ENCODE measurements at places on chromosomes 16 and 17. TPM values are rescaled to one million over a fixed set of nuclear protein-coding genes. Genes with fewer than 3 reads are reported as not detected.

The JPH3 gene
- total RNA-seq: 0.65 TPM

DNA sequence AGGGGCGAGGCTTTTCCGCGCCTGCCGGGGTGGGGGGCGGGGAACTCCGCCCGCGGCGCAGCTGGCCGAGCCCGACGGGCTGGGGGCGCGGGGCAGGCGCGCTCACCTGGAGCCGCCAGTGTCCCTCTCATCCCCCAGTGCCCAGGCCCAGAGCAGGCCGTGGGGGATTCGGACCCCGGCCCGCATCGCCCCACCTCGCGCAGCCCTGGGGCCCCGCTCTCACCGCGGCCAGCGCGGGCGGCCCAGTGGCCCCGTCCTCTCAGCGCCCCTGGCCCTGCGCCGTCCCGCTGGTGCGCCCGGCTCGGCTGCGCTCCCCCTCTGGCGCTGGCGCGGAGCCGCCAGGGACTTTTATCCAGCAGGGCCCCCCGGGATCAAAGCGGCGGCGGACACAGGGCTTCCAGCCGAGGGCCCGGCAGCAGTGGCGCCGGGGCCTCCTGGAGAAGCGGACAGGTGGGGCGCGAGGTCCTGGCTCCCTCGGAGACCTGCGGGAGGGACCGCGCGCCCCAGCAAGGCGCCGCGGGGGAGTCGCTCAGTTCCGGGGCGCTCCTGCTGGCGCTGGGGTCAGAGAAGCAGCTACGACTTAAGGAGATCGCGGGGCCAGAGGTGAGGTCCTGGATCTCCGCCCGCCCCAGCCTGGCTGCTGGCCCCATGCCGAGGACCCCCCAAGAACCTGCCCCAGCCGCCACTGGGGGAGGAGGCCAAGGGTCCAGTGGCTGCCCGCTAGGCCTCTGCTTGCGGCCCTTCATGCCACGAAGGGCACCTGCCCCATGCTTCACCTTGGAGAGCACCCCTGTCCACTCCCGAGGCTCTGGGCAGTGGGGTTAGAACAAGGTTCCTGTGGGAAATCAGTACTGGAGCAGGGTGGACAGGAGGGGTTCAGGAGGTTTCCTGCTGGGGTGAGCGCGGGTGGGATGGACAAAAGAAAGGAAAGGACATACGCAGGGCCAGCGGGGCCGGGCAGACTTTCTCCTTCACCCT, 823 bp upstream of the NOTUM start:
- no peak for DNase-seq

The LGALS9B gene
- not detected for total RNA-seq

- no peak for DNase-seq
These were observed 15.7 kb downstream of the CARHSP1 start for GRCh38 chr16:8853150-8853549.

- DNase-seq: no peak
These were observed 62.1 kb downstream of the PRKCA start for GRCh38 chr17:66364508-66364907.

GRCh38 chr16:1752853-1753252, 18.5 kb downstream of the NME3 start:
- DNase-seq: no peak

DNA sequence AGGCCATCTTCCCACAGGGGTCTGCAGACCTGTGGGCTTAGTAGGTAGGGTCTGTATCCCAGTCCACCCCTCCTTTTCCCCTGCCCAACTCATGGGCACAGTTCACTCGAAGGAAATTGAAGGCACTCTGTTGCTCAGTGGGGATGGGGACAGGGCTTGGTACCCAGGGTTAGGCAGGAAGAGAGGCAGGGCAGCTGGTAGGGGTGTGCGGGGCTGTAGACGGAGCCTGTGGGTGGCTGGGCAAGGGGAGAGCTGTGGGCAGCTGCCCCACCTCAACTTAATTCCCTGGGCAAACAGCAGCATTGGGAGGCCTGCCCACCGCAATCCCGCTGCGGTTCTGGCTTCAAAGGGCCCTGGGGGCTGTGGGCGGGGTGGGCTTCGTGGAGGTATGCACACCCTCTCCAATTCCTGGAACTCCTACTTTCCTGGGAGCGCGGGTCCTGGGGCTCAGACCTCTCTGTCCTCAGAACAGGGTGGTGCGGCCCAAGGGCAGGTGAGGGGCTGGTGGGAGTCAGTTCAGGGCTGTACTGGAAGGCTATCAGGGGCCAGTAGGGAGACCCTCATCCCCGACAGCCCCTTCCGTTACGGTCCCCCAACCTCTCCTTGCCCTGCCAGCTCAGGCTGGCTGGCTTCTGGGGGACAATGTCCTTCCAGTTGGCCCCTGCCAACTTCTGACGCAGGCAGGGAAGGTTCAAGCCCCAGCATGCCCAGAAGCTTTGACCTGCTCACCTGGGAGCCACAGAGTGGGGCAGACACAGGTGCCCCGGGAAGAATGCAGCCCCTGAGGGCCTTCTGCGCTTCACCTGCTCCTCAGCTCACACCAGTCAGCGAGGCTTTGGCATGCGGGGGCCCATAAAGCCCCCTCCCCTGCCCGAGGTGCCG, 9.1 kb downstream of the FOXJ1 start:
- DNase-seq: no peak

The CTRB1 gene
- total RNA-seq: not detected

DNA sequence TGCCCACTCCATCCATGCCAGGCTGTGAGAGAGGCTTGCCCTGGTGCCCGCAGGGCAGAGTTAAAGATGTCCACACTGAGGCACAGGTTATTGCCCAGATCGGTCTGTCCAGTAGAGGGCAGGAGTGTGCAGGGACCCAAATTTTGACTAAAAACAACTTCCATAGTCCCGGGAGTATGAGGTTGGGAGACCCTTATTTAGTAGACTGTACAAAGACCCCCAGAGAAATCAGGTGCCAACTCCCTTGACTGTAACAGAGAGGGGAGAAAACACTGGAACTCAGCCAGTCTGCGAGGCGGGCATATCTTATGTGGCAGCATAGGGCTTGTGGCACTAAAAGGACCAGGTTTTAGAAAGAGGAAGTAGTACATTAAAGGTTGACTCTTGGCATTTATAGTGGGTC, 43.4 kb downstream of the HNF1B start:
- peak; percentile 46 for DNase-seq

The FMNL1 gene
- total RNA-seq: 0.65 TPM

GRCh38 chr16:80258407-80258806, 282.4 kb upstream of the DYNLRB2 start:
- no peak for DNase-seq

DNA sequence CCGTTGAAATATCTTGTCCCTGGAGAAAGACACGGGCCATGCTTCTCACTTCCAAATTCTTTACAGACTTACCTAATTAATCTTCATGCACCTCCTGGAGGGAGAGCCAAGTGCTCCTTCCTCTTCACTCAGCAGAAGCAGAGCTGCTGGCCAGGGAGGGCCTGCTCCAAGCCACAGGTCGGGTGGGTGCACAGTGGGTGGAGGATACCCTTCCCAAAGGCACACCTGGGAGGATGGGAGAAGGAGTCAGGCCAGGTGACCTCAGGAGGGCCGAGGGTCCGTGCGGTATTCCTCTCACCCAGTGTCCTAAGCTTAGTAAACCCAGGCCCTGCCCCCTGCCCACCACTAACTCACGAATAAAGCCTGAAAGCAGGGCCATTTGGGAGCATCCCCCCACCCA, 171.3 kb upstream of the RPL38 start:
- DNase-seq: no peak

- no peak for DNase-seq
These were observed 10.1 kb upstream of the ERCC4 start for GRCh38 chr16:13909872-13910303.

DNA sequence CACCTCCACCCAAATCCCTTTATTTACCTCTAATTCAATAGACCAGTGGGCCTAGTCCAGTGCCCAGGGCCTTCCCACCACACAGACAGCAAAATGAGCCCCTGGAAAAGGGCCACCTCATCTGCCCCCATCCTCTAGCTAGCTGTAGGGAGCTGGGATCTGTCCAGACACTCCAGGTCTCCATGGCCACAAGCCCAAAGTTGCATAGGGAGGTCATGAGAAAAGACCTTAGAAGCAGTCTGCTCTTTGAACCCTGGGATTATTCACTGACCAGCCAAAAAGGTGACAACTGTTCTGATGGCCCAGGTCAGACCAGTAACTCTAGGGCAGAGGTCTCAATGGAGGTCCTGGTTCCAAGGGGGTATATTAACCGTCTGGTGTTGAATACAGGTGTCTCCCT, 2.0 kb downstream of the CUEDC1 start:
- DNase-seq: no peak

The EARS2 gene
- 16.1 TPM for total RNA-seq

The PRSS22 gene
- total RNA-seq: not detected

The ANKS3 gene
- 10.0 TPM for total RNA-seq

DNA sequence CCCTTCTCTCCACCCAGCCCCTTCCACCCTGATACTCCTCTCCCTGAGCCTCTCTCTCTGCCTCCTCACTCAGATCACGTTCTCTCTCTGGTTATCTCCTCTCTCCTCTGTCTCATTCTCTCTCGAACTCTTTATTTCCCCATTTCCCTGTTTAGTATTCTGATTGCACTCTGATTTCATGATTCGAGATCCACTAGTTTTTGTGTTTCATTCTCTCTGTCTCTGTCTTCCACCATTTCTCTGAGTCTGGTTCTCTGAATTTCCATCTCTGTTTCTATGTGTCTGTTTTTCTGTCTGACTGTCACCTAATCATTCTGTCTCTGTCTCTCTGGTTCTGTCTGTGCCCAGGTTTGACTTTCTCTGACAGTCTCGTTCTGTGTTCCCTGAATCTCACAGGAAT, 2.0 kb downstream of the SEZ6L2 start:
- DNase-seq: no peak

- DNase-seq: peak; percentile 66
These were observed 22.0 kb downstream of the KPNA2 start for GRCh38 chr17:68057531-68057952.

DNA sequence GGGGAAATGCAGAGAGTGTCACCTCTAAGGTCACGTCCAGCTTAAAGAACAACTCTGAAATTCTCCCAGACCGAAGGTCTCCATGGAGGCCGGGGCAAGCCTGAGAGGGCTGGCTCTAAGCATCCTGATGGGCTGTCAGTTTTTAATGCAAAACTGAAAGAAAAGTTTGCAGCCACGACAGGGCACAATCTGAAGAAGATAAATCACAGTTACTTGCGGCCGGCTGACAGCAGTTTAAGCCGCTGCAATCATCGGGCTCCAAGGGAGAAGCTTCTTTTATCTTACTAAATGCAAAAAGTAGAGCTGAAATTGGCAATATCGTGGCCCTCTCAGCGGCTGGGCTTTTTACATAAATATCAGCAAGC, 168.8 kb downstream of the CYLD start:
- DNase-seq: no peak

DNA sequence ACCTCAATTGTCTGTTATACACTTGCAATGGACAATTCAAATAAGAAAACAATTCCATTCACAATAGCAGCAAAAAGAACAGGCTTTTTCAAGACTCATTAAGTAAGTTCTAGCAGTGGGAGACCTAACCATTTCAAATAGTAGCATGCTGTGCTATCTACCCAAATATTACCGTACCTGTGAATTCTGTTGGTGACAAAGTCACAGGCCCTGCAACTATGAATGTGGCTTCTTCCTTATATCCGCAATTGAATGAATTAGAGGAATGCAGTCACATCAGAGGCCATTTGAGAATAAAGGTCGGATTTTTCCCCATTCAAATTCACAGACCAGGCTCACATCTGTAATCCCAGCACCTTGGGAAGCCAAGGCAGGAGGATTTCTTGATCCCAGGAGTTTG, 800 bp upstream of the NME4 start:
- DNase-seq: no peak

DNA sequence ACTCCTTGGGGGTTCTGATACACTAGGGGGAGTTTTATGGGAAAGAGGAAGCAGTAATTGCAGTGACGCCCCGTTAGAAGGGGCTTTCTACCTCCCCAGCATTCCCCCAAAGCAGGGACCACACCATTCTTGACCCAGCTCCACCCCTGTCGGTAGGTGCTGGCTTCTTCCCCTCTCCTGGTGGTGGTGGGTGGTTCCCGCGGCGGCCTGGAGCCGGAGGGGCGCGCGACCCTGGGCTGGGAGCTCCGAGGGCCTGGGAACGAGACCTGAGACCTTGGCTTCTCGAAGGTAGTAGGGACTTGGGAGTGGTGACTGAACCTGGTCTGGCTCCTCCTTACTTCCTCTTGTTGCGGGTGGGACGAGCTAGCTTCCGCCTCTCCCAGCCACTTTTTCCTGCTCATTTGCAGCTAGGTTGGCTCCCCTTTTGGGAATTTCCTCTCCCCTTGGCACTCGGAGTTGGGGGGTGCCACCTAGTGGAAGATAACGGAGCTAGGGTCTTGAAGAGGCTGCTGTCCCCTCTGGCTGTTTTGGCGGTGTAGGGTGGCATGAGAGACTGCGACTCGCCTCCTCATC, 438 bp downstream of the GRN start:
- DNase-seq: peak; percentile 80

The TMEM208 gene
- total RNA-seq: 29.2 TPM

The TUBB3 gene
- total RNA-seq: 33.5 TPM

The CFAP97D1 gene
- not detected for total RNA-seq

The TOP2A gene
- 10.5 TPM for total RNA-seq

The UNC45B gene
- not detected for total RNA-seq

The FSCN2 gene
- total RNA-seq: 0.44 TPM

- DNase-seq: no peak
These were observed 671.7 kb downstream of the CDH11 start for GRCh38 chr16:64450177-64450576.

DNA sequence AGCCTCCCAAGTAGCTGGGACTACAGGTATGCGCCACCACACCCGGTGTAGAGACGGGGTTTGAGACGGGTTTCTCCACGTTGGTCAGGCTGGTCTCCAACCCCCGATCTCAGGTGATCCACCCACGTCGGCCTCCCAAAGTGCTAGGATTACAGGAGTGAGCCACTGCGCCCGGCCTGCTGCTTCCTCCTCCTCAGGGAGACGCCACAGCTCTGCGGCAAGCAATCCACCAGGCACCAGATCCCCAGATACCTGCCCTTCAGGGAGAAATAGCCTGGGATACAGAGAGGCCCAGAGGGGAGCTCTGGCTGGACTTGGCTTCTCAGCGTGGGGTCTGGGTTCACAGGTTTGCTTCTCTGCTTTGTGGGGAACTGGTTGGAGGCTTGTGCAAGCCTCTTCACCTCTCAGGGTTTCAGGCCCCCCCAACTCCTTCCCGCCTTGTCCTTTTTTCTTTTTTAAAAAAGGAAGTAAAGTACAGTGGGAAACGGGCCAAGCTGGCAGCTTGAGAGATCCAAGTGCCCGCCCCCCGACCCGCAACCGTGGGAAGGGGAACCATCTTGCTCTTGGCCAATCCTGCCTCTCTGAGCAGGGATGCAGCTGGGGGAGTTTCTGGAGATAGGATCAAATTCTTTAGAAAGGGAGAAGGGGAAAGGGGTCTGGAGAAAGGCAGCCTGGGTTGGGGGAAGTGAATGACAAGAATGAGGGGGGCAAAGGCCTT, 2.6 kb upstream of the SPHK1 start:
- DNase-seq: peak; percentile 44

DNA sequence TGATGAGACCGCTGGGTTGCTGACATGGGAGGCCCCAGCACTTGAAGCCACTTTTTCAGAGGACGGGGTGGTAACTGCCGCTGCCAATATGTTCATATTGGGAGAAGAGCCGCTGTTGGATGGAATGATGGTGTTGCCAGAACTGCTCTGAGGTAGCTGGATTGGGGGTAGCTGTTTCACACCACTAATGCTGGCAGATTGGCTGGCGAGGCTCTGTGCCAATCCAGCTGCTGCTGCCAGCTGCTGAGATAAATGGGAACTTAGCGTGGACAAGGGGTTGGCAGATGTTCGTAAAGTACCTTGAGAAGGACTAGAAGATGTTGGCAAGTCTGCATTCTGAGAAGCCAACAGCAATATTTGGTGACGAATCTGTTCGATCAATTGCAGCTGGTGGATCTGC, 10.0 kb downstream of the SALL1 start:
- no peak for DNase-seq

- no peak for DNase-seq
These were observed 84.6 kb downstream of the PARN start for GRCh38 chr16:14545346-14545884.

The ASIC2 gene
- under 0.01 TPM for total RNA-seq

GRCh38 chr17:19752216-19753050, 4.3 kb upstream of the ALDH3A1 start:
- DNase-seq: no peak
